ENCODE measurements at places on chromosomes 11 and 22.

DNA sequence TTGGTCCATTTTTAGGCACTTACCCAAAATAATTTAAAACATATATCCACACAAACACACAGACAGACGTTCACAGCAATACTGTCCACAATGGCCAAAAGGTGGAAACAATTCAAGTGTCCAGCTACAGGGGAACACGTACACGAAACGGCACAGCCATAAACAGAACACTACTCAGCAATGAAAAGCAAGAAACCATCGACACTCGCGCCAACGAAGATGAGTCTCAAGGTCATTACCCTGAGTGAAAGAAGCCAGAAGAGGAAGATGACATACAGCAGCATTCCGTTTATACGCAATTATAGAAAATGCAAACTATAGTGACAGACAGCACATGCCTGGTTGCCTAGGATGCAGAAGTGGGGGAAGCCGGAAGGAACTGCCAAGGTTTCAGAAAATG, 13.4 kb upstream of the COMT start:
- DNase-seq, result peak; percentile 2

DNA sequence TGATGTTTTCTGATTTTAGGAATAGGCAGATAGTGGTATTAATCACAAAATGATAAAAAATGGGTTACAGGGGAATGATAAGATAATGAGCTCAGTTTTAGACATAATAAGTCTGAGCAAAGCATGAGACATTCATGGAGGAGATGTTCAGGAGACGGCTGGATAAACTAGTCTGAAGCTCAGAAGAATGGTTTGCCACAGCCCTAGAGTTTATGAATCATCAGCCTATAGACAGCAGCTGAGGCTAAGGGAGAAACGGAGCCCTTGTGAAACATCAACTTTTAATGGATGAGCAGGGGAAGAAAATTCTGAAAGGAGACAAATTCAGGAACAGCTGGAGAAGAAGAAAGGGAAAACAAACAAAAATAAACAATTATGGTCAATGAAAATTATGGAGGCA, 87.2 kb downstream of the RELT start:
- DNase-seq, result no peak

- no peak for DNase-seq
Observed at GRCh38 chr11:134901955-134902918, 490.2 kb upstream of the B3GAT1 start.

- no peak for DNase-seq
Observed at GRCh38 chr11:15194671-15195415, 80.1 kb downstream of the INSC start.

DNA sequence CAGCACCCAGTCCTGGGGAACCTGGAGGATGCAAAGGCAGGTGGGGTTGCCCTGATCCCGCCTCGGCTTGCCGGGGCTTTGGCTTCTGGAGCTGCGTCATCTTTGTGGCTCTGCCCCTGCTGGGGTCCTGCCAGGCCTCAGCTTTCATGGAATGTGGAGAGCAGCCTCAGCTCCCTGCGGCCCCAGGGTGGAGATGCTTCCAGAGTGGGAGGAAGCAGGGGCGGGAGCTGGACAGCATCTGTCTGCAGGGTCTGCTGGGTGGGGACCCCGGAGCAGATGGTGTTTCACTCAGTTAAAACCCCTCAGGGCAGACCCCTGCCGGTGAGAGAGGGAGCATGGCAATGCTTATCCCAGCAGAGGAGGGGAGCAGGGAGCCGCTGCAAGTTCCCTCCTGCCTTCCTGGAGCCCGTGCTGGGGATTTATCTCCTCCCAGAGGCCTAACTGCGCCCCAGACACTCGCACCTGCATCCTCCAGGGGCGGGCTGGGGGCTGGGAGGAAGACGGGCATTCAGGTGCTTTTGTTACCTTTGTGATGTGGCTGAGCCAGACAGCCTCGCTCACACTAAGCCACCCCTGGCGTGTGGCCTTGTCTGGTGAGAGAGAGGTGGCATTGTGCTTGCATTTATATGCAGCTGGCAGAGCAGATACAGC, 15.7 kb downstream of the GRIK4 start:
- DNase-seq, result no peak

GRCh38 chr11:606245-606644, 9.5 kb downstream of the IRF7 start:
- no peak for DNase-seq

DNA sequence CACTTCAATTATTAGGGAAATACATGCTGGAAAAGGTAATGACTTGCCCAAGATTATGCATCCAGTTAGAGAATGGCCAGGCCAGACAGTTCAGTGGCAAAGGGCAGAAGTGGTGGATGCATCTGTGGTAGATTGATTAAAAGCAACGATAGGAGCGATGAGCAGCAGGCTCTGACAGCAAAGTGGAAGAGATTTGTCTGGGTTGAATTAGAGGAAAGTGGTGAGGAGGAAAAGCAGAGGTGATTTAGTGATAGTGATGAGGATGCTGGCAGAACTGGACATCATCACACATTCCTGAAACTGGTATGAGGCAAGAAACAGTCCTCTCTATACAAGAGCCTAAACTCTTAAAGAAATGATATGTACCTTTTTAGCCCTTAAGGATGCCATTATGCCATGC, 12.5 kb downstream of the HSD17B12 start:
- DNase-seq, result no peak

DNA sequence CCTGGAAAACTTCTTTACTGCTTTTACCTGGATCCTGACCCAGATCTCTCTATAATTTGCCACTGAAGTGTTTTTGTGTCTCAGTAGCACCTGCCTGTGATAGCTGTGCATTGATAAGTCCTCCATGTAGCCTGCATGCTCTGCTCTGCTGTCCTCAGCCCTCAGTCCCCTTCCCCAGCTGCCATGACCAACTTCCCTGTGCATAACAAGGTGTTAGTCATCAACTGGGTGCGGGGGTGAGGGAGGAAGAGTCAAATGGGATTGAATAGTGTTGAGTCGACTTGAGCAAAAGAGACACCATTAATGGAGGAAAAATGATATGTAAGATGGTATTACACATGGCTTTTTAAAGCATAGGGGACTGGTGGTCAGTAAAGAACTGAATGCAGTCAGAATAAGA, 92.2 kb upstream of the PLET1 start:
- DNase-seq, result no peak

DNA sequence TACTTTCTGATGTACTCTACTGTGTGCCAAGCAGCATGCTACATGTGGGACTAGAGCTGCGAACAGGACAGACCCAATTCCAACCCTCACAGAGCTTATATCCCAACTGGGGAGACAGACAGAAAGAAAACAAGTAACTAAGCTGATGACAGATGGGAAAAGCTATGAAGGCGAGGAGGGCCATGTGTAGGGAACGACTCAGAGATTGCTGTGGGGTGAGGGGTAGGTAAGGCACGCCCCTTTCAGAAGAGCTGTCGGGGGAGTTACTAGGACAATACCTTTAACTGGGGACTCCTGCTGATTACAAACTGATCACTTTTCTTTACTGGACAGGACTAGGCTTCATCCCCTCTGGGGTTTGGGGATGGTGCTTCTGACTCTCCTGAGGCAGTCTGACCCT, 48.9 kb downstream of the ST3GAL4 start:
- no peak for DNase-seq

DNA sequence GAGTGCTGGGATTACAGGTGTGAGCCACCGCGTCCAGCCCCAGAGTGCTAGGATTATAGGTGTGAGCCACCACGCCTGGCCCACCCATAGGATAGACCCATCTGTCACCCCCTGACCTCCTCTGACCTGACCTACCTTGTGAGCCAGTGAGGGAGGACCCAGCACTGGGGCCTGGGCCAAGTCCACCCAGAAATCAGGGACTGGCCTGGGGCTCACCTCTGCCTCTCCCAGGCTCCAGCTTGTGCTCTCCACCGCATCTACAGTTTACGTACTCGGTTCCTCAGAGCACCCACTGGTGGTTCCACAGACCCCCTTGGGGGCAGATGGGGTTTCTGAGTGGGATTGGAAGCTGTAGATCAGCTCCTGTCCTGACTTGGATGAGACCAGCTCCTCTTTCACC, 6.4 kb downstream of the SLC29A2 start:
- DNase-seq, result peak; percentile 10

DNA sequence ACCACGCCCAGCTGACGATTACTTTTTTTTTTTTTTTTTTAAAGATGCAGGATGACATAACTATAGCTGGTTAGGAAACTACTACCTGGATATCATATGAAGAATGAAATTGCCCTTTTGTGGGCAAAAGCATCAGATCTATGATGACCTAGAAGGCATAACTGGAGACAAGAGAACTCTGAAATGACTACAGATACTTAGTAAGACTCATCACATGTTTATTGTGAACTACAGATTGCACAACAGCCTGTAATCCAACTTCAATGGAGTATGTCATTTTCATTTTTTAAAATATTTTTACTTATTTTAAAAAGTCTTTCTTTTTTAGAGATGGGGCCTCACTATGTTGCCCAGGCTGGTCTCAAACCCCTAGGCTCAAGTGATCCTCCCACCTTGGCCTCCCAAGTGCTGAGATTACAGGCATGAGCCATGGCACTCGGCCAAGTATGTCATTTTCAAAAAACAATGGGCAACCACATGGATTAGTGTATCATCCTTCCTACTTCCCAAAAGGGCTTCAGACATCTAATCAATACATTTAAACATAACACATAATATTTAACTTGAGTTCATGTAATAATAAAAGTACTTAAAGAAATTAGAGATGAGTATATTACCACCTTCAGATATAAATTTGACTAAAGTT, 3.3 kb downstream of the MTMR2 start:
- no peak for DNase-seq

DNA sequence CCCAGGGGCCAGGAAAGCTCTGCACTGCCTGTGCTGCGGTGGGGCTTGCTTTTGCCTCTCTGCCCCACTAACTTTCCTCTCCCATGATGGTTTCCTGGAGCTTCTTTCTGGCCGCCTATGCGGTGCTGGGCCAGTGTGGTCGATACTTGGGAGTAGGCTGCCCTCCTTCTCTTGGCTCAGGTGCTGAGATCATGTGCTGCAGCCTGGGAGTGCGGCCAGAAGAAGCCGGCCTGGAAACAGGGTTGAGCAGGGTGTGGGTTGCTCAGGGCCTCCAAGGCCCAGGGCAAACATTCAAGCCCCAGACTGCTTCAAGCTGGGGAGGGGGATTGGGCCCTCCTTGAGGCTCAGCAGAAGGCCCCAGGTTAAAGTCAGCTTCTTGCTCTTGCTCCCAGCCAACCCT, 125.0 kb downstream of the NTM start:
- no peak for DNase-seq

DNA sequence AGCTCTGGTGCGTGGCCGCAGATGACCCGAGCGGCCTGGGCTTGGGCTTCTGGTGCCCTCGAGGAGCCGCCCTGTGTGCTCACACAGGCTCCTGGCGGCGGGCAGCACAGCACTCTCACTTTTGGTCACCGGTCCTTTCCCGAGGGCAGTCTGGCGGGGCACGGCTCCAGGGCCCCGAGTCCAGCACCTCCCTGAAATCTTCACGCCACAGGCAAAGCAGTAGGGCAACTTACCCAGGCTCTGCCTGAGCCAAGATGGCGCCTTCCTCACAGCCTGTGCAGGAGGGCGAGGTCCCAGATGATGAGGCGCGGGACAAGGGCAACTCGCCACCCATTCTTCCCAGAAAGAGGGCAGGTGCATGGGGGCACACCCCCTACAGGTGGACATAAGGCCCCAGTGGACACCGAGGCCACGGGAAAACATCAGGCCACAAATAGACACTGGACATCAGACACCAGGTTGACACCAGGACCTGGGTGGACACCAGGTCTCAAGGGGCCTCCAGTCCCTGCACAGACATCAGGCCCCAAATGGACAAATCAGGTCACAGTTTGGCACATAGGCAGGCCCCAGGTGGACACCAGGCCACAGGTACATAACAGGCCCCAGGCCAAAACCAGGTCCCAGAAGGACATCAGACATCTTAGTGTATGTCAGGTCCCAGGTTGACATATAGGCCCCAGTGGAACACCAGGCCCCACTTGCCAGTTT, 57.6 kb upstream of the SEPTIN5 start:
- no peak for DNase-seq

- no peak for DNase-seq
Observed at GRCh38 chr11:81237139-81237538, 1496.5 kb downstream of the FAM181B start.

GRCh38 chr22:22076361-22076760, 93.8 kb upstream of the TOP3B start:
- no peak for DNase-seq

GRCh38 chr22:17873804-17874203, 99.5 kb upstream of the BID start:
- DNase-seq, result no peak

- DNase-seq, result no peak
Observed at GRCh38 chr11:116644201-116644940, 128.4 kb downstream of the BUD13 start.

GRCh38 chr22:37990301-37990700, 5.9 kb upstream of the SOX10 start:
- no peak for DNase-seq

- peak; percentile 68 for DNase-seq
Observed at GRCh38 chr22:42937164-42937843, 77.6 kb downstream of the PACSIN2 start.

DNA sequence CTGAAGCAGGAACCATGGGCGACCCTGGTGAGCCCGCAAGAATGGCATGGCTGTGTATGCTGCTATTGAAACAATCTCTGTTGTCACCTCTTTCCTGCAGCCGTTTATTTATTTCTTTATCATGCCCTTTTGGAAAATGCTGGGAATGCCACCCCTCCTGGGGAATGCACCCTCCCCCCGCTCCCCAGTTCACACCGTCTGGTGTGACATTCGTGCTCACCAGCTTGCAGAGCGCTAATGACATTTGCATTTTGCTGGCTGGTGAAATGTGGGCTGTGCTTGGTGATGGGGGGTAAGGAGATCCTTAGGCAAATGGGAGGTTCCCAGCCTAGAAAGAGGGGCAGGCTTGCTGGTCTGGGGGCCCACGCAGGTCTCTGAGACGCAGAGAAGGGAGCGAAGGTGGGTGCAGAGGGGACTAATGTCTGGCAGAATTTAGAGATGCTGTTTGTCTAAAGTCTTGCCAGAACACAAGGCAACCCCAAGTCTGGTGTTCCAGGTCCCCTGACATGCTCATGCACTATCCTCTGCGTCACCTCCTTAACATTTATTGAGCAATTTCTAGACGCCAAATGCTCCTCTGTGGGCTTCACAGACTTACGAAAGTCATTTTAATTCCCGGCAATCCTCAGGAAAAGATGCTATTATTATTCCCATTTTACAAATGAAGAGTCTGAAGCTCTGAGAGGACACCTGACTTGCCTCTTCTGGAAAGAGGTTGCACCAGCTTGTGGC, 91.7 kb downstream of the TP53I11 start:
- DNase-seq, result no peak

- DNase-seq, result no peak
Observed at GRCh38 chr22:43365715-43366440, 22.7 kb upstream of the SCUBE1 start.

DNA sequence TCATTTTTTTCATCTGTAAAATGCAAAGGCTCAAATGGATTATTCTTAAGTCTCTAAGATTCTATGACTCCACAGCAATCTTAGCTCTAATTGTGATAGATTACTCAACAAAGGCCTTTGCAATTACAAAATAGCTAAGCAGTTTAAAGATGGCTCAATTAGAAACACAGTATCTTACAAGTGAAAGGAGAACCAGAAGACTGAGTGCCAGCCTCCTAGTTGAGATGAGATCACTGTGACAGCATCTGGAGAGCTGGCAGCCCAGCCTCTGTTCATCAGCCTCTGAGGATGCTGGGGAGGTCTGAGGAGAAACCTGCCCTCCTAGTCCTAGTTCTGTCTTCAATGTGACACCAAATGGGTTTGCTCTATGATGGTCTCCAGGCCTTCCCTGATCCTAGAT, 158.4 kb upstream of the NARS2 start:
- DNase-seq, result no peak

- peak; percentile 59 for DNase-seq
Observed at GRCh38 chr22:17268501-17269223, 49.4 kb upstream of the ADA2 start.
